ENCODE measurements at places on chromosomes 1 and 21. TPM values are rescaled to one million over a fixed set of nuclear protein-coding genes. Genes with fewer than 3 reads are reported as not detected.

LMOD1 gene
- total RNA-seq: 191 TPM

RGS4 gene
- total RNA-seq: not detected

NPPB gene
- total RNA-seq: not detected

CFHR2 gene
- not detected for total RNA-seq

FAM167B gene
- total RNA-seq: 1.2 TPM

FAM177B gene
- total RNA-seq: not detected

KRTAP19-4 gene
- total RNA-seq: not detected

RIPK4 gene
- total RNA-seq: 0.29 TPM

PFDN2 gene
- total RNA-seq: 36.2 TPM

BRDT gene
- not detected for total RNA-seq

USF1 gene
- total RNA-seq: 66.6 TPM

MTARC1 gene
- 5.0 TPM for total RNA-seq

CSF3R gene
- total RNA-seq: 9.7 TPM

MARK1 gene
- 13.5 TPM for total RNA-seq

KCNJ10 gene
- not detected for total RNA-seq

LRRIQ3 gene
- total RNA-seq: 2.6 TPM

All from uterus (tissue), 4 donors.